ENCODE measurements at places on chromosomes 12 and 14.

DNA sequence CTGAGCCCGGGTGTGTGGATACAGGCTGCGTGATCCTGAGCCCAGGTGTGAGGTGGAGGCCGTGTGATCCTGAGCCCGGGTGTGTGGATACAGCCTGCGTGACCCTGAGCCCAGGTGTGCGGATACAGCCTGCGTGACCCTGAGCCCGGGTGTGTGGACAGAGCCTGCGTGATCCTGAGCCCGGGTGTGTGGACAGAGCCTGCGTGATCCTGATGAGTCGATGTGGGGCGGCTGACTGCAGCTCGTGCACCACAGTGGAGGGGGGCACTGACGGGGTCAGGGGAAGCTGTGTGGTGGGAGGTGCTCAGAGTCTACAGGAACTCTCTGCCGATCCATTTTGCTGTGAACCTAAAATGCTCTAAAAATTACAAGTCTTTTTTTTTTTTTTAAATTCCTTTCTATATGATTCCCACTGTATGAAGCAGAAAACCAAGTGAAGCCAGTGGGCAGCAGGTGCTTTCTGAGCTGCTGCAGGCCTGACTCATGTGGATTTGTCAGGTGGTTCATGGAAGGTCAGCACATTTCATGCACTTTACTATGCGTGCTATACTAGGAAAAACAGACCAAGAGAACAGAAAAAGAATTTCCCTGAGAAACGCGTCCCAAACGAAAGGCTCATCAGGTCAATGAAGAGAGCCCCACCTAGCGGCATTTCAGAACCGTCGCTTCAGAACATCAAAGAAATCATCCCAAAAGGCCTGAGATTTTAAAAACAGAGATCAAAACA lies 19.3 kb downstream of the BRF1 start:
- no peak for DNase-seq

DNA sequence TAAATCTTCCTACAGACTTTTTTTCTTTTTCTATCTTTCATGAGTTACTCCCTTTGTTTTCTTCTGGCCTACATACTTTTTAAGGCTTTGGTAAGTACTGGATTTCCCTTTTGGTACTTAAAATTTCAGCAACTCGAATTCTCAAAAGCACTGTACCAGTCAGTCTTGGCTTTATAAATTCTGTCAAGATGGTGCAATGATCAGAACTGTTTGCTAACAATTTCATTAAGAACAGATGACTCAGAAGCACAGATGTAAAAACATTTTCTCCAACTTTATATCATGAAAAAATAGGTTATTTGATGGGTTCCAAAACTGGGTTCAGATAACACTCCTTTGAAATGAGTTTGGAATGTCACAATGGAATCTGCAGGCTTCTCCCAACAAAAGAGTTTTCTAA lies 1961.8 kb upstream of the FLRT2 start:
- DNase-seq, result no peak

DNA sequence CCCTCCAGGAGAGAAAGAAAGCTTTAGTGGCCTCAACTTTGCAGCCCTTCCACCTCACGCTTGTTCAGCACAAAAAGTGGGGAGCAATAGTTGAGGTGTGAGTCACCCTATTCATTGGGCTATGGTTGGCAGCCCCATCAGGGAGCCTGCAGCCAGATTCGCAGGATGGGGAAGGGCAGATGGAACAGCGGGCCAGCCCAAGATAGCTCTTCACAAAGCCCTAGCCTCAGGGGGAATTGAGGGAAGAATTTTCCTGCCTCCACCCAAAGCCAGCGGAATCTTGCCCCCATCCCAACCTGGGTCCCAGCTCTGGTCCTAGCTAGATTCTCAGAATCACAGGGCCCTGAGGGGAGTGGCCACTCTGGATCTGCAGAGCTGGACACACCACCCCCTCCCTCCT lies 3.6 kb upstream of the KRT5 start:
- DNase-seq, result no peak

GRCh38 chr12:29599381-29599780 lies 101.9 kb upstream of the OVCH1 start:
- no peak for DNase-seq

- no peak for DNase-seq
Observed at GRCh38 chr12:50232771-50233209, 50.5 kb downstream of the LIMA1 start.

DNA sequence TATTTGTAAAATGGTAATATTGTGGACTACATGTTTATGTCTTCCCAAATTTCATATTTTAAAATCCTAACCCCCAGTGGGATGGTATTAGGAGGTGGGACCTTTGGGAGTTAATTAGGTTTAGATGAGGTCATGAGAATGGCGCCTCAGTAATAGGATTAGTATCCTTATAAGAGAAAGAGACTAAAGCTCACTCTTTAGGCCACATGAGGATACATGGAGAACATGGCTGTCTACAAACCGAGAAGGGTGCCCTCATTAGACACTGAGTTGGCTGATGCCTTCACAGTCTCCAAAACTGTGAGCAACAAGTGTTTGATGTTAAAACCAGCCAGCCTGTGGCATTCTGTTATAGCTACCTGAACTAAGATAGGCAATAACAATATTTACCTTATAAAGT lies 58.3 kb upstream of the OTOGL start:
- DNase-seq, result no peak

- DNase-seq, result no peak
Observed at GRCh38 chr14:105589161-105589925, 63.0 kb downstream of the TMEM121 start.

DNA sequence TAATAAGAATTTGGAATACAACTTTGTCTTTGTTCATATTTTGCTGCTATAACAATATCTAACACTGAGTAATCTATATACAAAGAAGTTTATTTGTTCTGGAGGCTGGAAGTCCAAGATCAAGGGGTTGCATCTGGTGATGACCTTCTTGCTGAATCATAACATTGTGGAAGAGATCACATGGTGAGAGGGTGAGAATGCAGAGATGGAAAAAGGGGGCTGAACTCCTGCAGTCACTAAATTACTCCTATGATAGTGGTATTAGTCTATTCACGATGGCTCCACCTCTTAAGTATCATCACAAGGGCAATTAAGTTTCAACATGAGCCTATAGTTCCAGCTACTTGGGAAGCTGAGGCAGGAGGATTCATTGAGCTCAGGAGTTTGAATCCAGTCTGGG lies 4.5 kb upstream of the AKAP6 start:
- DNase-seq, result no peak

GRCh38 chr14:54673193-54674045 lies 106.5 kb downstream of the SAMD4A start:
- DNase-seq, result no peak

DNA sequence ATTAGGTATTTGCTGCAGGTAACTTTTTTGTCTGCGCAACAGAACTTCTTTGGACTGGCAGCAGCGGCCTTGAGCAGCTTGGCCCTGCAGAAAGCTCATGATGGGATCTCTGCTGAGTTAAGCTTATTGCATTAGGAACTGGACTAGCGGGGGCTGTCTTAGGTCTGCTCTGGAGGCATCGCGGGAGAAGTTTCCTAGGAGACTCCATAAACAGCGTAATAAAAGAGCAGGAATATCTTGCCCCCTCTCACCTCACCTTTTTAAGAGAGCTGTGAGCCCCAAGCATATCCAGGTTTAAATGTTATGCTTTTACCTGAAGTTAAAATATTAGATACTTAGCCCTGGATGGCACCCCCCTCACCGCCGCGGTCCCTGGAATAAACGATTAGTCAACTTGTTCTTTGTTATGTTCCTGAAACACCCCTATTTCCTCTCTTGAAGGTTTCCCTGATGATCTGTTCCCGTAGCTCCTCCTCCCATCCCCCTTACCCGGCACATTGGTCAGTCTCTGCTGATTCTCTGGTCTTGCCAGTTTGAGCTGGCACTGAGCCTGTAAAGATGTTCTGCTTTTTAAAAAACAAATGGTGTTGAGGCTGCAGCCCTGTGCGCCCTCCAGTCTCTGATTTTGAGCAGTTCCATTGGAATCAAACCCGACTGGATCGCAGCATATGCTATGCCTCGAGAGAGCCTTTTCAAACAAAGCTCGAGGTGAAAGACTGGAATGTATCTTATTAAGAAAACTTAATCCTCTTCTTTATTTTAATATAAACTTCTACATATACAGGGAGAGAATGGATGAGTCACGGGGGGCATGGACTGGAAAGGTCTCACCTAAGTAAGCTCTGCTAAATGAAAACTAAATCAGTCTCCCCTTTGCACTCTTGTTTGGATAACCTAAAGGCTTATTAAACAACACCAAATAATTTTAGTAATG lies 1.9 kb downstream of the MLXIP start:
- DNase-seq, result no peak

DNA sequence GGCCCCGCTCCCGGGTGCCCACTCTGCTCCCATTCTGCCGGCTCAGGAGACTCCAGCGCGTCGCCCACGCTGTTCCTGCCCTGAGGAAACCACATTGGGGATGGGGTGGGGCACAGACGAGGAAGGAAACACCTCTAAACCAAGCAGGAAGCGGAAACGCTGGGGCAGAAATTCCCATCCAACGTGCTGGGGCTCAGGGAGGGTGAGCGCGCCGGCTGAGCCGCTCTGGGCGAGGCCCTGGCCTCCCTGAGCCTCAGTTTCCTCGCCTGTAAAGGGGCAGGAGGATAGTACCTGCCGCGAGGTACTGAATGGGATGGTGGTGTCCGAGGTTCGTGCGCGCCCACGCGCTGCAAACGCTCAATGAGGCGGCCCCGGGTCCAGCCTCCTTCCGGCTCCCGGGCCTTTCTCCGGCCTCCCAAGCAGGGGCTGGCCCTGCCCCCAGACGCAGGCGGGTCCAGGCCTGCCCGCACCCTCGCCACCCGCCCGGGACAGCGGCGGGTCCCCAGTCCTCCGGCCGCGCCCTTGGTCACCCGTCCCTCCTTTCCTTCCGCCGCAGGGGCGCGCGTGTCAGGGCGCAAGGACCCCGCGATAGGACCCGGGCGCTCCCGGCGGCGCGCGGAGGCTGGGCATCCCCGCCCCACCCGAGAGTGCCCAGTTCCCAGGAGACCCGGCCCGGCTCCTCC lies 673 bp downstream of the BEGAIN start:
- DNase-seq, result no peak

DNA sequence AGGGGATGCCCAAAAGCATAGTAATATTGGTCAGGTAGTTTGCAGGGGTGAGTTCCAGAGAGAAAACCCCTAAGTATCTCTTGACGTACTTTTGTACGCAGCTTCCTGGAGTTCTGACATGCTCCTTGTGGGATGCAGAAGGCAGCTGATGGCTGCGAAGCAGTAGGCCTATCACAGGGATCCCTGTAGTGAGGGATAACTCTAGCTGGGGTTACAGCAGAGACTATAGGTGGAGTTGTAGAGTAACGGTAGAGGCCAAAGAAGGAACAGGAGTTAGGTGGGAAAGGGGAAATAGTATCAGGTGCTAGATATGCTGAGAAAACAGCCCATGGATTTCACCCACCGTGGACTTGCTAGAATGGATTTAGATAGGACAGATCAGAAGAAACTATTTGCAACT lies 37.3 kb downstream of the MGST1 start:
- DNase-seq, result no peak

- DNase-seq, result no peak
Observed at GRCh38 chr12:31521964-31522363, 69.0 kb downstream of the DENND5B start.

DNA sequence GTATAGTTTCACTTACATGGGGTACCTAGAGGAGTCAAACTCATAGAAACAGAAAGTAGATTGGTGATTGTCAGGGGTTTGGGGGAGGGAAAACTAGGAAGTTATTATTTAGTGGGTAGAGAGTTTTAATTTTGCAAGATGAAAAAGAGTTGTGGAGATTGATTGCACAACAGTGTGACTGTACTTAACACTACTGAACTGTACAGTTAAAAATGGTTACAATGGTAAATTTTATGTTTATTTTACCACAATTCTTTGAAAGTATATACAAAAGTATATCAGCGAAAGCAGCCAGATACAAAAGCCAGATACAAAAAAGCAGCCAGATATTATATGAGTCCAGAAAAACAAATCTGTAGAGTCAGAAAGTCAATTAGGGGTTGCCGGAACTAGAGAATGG lies 247.6 kb downstream of the IPO8 start:
- no peak for DNase-seq

- no peak for DNase-seq
Observed at GRCh38 chr12:107032266-107032665, 45.3 kb upstream of the MTERF2 start.

- DNase-seq, result no peak
Observed at GRCh38 chr12:124392667-124393413, 97.9 kb downstream of the RFLNA start.

GRCh38 chr14:90759370-90760077 lies 56.7 kb downstream of the TTC7B start:
- DNase-seq, result no peak

- DNase-seq, result no peak
Observed at GRCh38 chr12:1246637-1247036, 255.6 kb downstream of the ERC1 start.

GRCh38 chr12:132415327-132416120 lies 74.4 kb upstream of the FBRSL1 start:
- DNase-seq, result no peak

GRCh38 chr12:121712190-121712460 lies 427 bp upstream of the TMEM120B start:
- no peak for DNase-seq

DNA sequence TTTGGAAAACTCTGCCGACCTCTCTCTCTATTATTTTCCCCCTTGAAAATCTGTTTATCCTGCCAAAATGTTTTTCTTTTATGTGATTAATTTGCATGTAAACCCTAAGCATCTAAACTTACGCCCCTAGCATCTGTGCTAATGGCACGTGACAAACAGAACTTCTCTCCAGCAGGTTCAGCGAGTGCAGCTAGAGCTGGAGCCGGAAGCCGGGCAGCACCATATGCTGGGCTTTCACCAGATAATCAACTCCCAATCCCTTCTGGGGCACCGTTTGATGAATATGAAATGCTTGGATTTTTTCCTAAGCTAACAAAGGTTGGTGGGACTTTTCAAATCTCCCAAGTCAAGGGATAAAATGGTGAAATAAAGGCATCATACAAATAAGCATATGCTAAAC lies 667.5 kb upstream of the TMEM132C start:
- DNase-seq, result no peak

All from activated naive CD4-positive, alpha-beta T cell (primary cell).